ENCODE measurements at places on chromosomes 7 and 10. TPM values are rescaled to one million over a fixed set of nuclear protein-coding genes. Genes with fewer than 3 reads are reported as not detected.

Gene KCP
- total RNA-seq: not detected

DNA sequence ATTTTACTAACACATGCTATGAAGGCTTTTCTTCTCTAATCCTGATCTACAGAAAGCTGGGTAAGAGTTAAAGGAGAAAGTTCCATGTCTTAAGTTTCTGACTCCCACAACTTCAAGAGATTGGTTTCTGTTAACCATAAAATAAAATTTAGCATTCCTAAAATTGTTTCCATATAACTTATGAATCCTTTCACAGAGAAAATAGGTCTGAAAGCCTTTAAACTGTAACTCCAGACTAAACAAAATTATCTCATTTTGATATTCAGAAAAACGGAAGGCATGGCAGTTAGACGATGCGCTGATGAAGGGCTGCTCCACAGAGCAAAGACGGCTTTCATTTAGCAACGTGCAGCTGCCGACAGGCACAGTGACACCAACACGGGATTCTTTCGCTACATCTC, 133.3 kb downstream of the SLC25A13 start:
- DNase-seq: no peak
- H3K4me1 ChIP-seq: no peaks in the 10 kb centered on the region
- no peak overlapping the region for H3K27ac ChIP-seq
- H3K4me3 ChIP-seq: no peak overlapping the region
- no peaks in the 10 kb centered on the region for H3K27me3 ChIP-seq

- peaks cover 14% of the 10 kb centered on the region for H3K4me1 ChIP-seq
- no peak overlapping the region for H3K27ac ChIP-seq
- no peak for DNase-seq
- no peak overlapping the region for H3K4me3 ChIP-seq
- peaks cover 46% of the 10 kb centered on the region for H3K36me3 ChIP-seq
Observed at GRCh38 chr7:39693812-39694211, 70.4 kb downstream of the RALA start.

DNA sequence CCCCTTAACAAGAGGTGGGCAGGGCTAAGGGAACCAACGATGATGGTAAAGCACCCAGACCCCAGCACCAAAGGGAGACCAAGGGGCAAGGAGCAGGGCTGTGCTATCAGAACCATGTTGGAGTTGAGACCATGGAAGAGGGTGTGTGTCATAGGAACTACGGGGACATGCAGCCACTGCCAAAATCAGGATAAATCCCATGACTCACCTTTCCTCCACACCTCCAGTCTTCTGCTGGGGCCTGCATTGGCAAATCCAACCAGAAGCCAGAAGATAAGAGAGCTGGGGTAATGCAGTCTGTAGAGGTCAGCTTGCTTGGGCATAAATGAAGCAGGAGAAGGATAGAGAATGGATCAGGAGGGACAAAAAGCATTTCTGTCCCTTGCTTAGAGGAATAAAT, 42.7 kb upstream of the SMARCD3 start:
- DNase-seq: no peak
- no peak overlapping the region for H3K27ac ChIP-seq
- no peaks in the 10 kb centered on the region for H3K36me3 ChIP-seq

DNA sequence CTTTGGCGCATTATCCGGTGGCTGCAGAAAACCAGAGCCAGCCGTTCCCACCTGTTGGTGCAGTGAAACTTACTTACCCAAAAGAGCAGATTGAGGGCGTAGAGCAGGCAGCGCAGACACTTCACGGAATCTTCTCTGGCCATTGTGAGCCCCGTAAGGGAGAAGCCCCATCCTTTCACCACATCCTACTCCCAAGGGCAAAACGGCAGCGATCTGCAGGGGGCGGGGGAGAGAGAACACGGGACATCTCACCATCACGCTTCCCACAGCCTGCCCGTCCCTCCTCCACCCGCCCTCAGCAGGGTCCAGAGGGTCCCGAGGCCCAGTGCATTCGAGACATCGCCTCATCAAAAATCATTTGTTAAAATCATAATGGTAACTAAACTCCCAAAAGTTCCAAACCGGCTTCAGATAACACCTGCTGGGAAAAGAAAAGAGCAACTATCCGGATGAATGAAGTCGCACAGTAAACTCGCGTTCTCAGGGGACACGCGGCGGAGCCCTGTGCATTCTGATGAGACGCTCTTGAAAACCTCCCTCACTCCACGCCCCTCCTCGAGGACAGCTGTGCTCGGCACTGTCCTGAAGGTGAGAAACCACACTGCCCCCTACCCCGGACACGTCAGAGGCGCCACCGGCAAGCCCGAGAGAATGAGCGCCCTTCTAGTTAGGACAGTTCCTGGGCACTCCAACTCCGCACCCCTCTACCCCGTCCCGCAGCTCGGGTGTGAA, 1.2 kb downstream of the TSPAN12 start:
- peak; percentile 12 for DNase-seq
- peaks cover 5% of the 10 kb centered on the region for H3K4me1 ChIP-seq
- no peak overlapping the region for H3K27ac ChIP-seq
- H3K27me3 ChIP-seq: peaks cover 58% of the 10 kb centered on the region
- no peaks in the 10 kb centered on the region for H3K36me3 ChIP-seq

DNA sequence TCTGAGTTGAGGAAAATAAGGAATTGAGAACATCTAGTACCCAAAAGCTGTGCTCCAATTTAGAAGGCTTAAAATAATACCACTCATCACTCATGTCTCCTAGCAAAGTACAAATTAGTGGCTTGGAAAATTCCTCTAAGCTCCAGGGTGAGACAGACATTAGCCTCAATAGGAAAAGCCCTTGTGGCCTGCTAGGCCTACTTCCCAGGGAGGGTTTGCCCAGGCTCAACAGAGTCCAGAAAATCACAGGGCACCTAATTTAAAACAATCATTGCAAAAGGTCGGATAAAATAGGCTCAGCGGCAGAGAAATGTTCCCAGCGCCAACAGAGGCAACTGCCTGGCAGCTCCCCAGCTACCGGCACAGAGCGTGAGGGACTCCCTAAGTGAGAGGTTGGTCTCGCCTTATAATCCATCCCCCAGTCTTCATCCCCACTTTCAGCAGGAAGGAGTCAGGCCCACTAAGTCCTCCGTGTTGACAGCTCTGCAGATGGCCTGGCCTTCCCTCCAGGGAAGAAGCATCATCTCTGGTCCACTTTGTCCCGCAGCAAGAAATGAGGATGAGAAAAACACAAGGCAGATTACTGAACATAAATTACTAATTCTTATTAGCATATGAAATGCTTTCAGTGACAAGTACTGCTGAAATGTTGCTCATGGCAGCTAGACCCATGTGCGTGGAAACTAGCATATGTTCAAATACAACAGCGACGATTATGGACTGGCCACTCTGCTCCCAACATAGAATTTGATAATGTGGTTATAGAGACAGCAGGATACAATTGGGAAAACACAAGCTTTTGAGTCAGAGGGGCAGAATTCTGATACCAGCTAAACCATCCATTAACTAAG, 1177.7 kb upstream of the AUTS2 start:
- H3K4me1 ChIP-seq: no peaks in the 10 kb centered on the region
- H3K27me3 ChIP-seq: no peaks in the 10 kb centered on the region
- no peak overlapping the region for H3K4me3 ChIP-seq
- DNase-seq: no peak
- H3K36me3 ChIP-seq: no peaks in the 10 kb centered on the region

DNA sequence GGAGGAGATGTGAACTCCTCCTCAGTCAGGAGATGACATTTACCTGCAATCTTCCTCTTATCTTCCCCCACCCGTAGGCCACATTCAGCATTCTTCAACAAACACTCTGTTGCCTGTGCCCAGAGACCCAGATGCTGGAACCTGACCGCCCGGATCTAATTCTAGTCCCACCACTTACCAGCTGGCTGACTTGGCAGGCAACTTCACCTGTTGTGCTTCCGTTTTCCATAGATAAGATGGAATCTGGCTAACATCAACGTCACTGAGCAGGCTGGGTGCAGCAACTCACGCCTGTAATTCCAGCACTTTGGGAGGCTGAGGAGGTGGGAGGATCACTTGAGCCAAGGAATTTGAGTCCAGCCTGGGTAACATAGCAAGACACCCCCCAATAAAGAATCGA, 21.3 kb upstream of the FXYD4 start:
- no peak overlapping the region for H3K4me3 ChIP-seq
- DNase-seq: no peak
- H3K27ac ChIP-seq: no peak overlapping the region
- peaks cover 11% of the 10 kb centered on the region for H3K27me3 ChIP-seq
- peaks cover 8% of the 10 kb centered on the region for H3K4me1 ChIP-seq
- no peaks in the 10 kb centered on the region for H3K36me3 ChIP-seq

DNA sequence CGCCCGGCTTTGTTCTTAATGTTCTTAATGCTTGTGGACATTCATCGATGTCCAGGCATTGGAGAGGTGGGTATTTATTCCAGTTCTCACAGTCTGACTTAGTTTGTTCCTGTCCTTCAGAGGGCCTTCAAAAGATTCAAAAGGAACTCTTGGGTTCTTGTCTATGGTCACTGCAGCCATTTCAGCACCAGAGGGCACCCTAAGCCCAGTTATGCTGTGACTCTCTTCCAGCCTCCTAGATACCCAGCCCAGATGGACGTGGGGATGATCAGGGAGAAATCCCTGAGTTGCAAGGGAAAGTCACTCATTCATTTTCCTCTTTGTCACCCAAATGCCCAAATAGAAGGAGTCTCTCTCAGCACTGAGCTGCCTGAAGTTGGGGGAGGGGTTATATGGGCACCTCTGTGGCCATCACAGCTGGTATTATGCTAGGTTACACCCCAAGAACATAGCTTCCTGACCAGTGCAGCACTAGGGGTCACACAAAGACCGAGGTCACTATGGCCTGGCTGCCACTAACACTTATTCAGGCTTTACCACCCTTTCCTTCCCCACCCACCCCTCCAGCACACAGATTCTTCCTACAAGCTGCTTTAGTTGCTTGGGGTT, 26.5 kb upstream of the CCDC126 start:
- peaks cover 16% of the 10 kb centered on the region for H3K27me3 ChIP-seq
- peak; percentile 82 for DNase-seq
- H3K4me3 ChIP-seq: no peak overlapping the region
- H3K27ac ChIP-seq: no peak overlapping the region
- H3K36me3 ChIP-seq: no peaks in the 10 kb centered on the region

Gene IFIT1B
- not detected for total RNA-seq

DNA sequence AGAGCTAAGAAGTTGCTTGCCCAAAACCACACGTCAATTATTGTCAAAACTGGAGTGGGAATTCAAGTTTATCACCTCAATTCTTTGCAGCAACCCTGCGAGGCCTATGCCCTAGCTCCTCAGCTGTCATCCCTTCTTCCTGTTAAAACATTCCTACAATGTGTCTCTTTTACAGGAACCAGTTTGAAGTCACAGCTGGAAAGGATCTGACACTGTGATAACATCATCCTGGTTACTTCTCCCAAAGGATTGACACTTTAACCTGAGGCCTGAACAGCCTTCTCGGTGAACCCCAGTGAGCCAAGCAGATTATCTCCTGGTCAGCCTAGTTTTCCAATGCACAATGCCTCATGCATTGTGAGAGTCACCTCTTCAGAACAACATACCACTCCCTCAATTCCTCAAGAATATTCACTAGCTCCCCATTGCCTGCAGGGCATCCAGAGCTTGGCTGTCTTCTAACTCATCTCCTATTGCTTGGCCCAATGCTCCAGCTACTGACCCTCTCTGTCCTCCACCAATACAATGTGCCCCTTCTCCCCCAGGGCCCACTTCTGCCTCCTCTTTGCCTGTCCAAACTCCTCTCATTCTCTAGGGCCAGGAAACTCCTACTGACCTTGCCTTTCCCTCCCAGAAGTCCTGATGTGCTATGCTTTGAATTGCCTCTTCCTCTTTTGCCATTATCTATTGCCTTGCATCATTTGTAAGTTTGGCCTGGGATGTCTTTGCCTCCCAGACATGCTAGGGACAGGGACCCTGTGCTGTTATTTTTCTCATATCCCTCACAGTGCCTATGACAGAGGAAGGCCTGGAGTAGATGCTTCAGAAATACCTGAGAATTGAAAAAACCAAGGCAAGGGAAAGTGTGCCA, 10.4 kb upstream of the DLG5 start:
- peaks cover 1% of the 10 kb centered on the region for H3K27me3 ChIP-seq
- H3K36me3 ChIP-seq: no peaks in the 10 kb centered on the region
- no peak for DNase-seq

GRCh38 chr7:157615101-157615817, 278.5 kb downstream of the DNAJB6 start:
- H3K4me1 ChIP-seq: peaks cover 14% of the 10 kb centered on the region
- no peak overlapping the region for H3K4me3 ChIP-seq
- H3K27me3 ChIP-seq: no peaks in the 10 kb centered on the region
- no peak for DNase-seq
- no peaks in the 10 kb centered on the region for H3K36me3 ChIP-seq

DNA sequence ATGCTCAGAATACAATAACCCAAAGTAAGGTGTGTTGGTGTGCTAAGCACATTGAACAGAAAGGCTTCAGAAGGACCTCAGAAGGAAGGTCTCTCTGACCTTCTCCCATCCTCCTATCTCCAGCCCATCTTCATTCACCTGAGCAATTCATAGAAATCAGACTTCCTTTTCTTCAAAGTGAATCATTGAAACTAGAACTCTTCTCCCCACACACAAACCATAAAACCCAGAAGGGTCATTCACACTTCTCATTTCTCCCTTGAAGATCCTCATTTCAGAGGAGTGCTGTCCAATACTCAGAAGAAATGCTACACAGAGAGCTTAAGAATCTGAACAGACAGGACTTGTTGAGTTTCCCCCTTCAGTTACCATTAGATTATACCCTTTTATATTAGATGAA, 89.5 kb downstream of the VWDE start:
- H3K27ac ChIP-seq: no peak overlapping the region
- H3K36me3 ChIP-seq: no peaks in the 10 kb centered on the region

Gene CCM2
- total RNA-seq: 77.5 TPM
